ENCODE measurements at places on chromosomes 2 and 18. TPM values are rescaled to one million over a fixed set of nuclear protein-coding genes. Genes with fewer than 3 reads are reported as not detected.

TMEM163 gene
- not detected for total RNA-seq

C1QL2 gene
- not detected for total RNA-seq

SLC9A4 gene
- not detected for total RNA-seq

IL1RL2 gene
- 0.22 TPM for total RNA-seq

INHBB gene
- total RNA-seq, result not detected

PSMD1 gene
- 130 TPM for total RNA-seq

FAM117B gene
- 11.2 TPM for total RNA-seq

TTL gene
- 103 TPM for total RNA-seq

KLHL41 gene
- total RNA-seq, result 0.14 TPM
